Transverse colon (tissue), 4 donors: ENCODE measurements at places on chromosomes 4 and X. TPM values are rescaled to one million over a fixed set of nuclear protein-coding genes. Genes with fewer than 3 reads are reported as not detected.
A peak's percentile ranks its signal among the peaks of the same experiment; 100 is the strongest.

DNA sequence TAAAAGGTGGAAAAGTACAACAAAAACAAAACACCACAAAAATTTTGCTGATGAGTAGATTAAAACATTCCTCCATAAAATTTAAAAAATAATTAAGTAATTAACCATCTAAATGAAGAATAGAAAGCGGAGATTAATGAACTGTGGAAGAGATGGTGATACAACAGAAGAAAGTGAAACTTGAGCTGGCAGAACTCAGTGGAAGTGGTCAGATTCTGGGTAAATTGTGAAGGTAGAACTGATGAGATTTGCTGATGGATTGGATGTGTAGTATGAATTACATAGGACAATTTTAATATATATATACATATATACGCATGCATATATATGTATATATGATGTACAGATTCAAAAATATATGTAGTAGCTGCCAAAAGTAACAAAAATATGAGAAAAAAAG is 73.9 kb downstream of the AMOT start:
- no peak for DNase-seq
- no peaks in the 10 kb centered on the region for H3K4me1 ChIP-seq
- no peak overlapping the region for H3K4me3 ChIP-seq
- H3K27ac ChIP-seq: no peak overlapping the region
- no peaks in the 10 kb centered on the region for H3K27me3 ChIP-seq

DNA sequence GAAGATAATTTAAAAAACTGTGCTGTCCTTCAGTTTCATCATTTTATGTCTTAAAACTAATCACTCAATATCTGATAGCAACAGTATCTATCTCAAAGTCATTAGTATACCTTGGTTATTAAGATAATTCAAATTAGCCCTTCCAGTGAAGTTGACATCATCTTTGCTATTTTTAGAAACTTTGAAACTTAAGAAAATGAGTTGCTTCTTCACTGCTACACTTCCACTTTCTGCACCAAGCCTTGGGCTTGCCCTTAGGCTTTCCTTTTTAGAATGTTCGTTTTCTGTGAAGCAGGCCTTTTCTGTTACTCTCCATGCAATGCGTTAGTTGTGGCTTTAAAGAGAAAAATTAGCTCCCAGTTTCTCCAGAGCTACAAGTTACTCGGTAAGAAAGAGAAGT is 4.4 kb upstream of the VAMP7 start:
- H3K36me3 ChIP-seq: no peaks in the 10 kb centered on the region
- no peak for DNase-seq
- H3K27me3 ChIP-seq: peaks cover 16% of the 10 kb centered on the region
- H3K4me1 ChIP-seq: no peaks in the 10 kb centered on the region

DNA sequence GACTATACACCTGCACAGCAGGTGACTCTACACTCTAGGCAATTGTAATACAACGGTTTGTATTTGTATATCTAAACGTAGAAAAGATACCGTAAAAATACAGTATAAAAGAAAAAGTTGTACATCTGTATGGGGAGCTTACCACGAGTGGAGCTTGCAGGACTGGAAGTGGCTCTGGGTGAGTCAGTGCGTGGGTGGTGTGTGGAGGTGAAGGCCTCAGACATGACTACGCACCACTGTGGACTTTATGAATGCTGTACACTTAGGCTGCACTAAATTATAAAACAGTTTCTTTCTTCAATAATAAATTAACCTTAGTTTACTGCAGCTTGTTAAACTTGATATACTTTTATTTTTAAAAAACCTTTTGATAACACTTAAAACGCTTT is 85.0 kb upstream of the FAT1 start:
- no peak for DNase-seq
- no peaks in the 10 kb centered on the region for H3K36me3 ChIP-seq
- H3K27ac ChIP-seq: no peak overlapping the region
- H3K4me3 ChIP-seq: no peak overlapping the region

GRCh38 chr4:121686255-121686654 is 10.5 kb downstream of the ANXA5 start:
- H3K27ac ChIP-seq: no peak overlapping the region
- no peaks in the 10 kb centered on the region for H3K27me3 ChIP-seq
- H3K36me3 ChIP-seq: peaks cover 31% of the 10 kb centered on the region

DNA sequence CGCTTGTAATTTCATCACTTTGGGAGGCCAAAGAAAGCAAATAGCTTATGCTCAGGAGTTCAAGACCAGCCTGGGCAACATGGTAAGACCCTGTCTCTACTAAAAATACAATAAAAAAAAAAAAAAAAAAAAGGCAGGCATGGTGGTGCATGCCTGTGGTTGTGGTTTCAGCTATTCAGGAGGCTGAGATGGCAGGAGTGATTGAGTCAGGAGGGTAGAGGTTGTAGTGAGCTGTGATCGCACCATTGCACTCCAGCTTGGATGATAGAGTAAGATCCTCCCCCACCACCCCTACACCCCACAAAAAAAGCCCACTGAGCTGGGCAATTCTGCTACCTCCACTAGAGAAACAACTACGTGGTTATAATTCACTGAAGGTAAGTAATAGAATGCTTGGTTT is 118.8 kb upstream of the PCDH18 start:
- no peaks in the 10 kb centered on the region for H3K27me3 ChIP-seq
- no peak overlapping the region for H3K4me3 ChIP-seq
- DNase-seq: no peak
- no peak overlapping the region for H3K27ac ChIP-seq

GRCh38 chr4:110854021-110854678 is 231.3 kb upstream of the PITX2 start:
- H3K27me3 ChIP-seq: no peaks in the 10 kb centered on the region
- H3K4me3 ChIP-seq: no peak overlapping the region
- peak; percentile 56 for DNase-seq
- no peaks in the 10 kb centered on the region for H3K36me3 ChIP-seq
- peaks cover 35% of the 10 kb centered on the region for H3K4me1 ChIP-seq

DNA sequence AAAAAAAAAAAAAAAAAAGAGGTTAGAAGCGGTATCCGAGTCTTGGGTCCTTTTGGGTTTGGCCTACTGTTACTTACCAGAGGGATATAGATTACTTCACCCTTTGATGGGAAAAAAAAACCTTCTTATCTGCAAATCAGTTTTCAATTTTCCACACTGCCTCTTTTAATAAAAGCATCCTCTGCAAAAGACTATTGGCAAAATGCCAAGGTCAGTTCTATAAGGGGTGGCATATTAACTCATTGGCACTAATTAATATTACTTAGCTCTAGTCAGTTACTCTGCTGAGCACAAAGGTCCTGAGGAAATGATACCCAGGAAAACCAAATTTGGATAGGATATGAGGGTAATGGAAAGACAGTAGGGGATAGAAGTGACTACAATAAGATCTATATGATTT is 44.3 kb upstream of the MTMR8 start:
- no peaks in the 10 kb centered on the region for H3K4me1 ChIP-seq
- DNase-seq: no peak
- H3K36me3 ChIP-seq: no peaks in the 10 kb centered on the region
- H3K27ac ChIP-seq: no peak overlapping the region
- H3K27me3 ChIP-seq: no peaks in the 10 kb centered on the region

DNA sequence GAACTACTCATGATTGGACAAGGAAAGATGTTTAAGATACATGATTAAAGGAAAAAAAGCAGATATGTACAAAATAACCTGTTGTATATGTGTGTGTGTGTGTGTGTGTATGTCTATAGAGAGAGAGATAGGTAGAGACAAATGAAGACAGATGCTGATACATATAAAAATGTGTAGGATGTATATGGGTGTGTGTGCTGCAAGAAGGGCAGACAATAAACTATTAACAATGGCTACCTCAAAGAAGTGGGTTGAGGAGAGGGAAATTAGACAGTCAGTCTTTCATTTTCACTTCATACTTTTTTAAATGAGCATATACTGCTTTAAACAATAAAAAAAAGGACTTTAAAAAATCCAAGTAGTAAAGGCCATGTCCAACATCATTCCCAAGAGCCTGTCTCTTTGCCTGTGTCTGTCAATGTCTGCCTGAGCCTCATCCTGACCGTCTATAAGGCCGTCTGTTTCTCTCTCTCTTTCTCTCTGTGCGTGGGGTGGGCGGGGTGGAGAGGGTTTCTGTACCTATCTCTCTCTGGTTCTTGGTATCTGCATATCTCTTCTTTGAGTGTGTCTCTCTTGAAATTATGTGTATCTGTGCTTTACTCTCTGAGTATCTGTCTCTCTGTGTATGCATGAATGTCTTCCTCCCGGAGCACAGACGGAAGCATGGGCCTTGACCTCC is 62.8 kb downstream of the LRBA start:
- no peaks in the 10 kb centered on the region for H3K4me1 ChIP-seq
- no peak for DNase-seq
- no peaks in the 10 kb centered on the region for H3K36me3 ChIP-seq
- H3K27ac ChIP-seq: no peak overlapping the region
- H3K27me3 ChIP-seq: no peaks in the 10 kb centered on the region

- no peak overlapping the region for H3K4me3 ChIP-seq
- H3K4me1 ChIP-seq: no peaks in the 10 kb centered on the region
- no peaks in the 10 kb centered on the region for H3K36me3 ChIP-seq
- no peaks in the 10 kb centered on the region for H3K27me3 ChIP-seq
- DNase-seq: no peak
Observed at GRCh38 chr4:165426331-165426730, 47.5 kb downstream of the CPE start.

- peak within 1 kb of the TSS; percentile 36 for H3K27ac ChIP-seq
- H3K36me3 ChIP-seq: no peaks in the 10 kb centered on the region
- peak within 1 kb of the TSS; percentile 48 for H3K4me3 ChIP-seq
- peak; percentile 41 for DNase-seq
Observed at GRCh38 chrX:18354369-18355223, at the start of gene SCML2. Gene SCML2, minus strand, starts transcription at chrX:18354688. Its CDS starts 20,617 bp downstream, at chrX:18334071.

GRCh38 chrX:107360788-107361360 is 88.6 kb upstream of the FRMPD3 start:
- no peak overlapping the region for H3K4me3 ChIP-seq
- H3K36me3 ChIP-seq: no peaks in the 10 kb centered on the region
- H3K27ac ChIP-seq: no peak overlapping the region
- H3K27me3 ChIP-seq: no peaks in the 10 kb centered on the region
- H3K4me1 ChIP-seq: no peaks in the 10 kb centered on the region

- DNase-seq: no peak
- H3K4me1 ChIP-seq: no peaks in the 10 kb centered on the region
- H3K4me3 ChIP-seq: no peak overlapping the region
Observed at GRCh38 chr4:158234671-158235070, 24.4 kb downstream of the TMEM144 start.

- H3K27me3 ChIP-seq: no peaks in the 10 kb centered on the region
- no peak for DNase-seq
- no peak overlapping the region for H3K4me3 ChIP-seq
- no peaks in the 10 kb centered on the region for H3K4me1 ChIP-seq
- H3K36me3 ChIP-seq: no peaks in the 10 kb centered on the region
- H3K27ac ChIP-seq: no peak overlapping the region
Observed at GRCh38 chr4:24224446-24224845, 334.6 kb upstream of the PPARGC1A start.

DNA sequence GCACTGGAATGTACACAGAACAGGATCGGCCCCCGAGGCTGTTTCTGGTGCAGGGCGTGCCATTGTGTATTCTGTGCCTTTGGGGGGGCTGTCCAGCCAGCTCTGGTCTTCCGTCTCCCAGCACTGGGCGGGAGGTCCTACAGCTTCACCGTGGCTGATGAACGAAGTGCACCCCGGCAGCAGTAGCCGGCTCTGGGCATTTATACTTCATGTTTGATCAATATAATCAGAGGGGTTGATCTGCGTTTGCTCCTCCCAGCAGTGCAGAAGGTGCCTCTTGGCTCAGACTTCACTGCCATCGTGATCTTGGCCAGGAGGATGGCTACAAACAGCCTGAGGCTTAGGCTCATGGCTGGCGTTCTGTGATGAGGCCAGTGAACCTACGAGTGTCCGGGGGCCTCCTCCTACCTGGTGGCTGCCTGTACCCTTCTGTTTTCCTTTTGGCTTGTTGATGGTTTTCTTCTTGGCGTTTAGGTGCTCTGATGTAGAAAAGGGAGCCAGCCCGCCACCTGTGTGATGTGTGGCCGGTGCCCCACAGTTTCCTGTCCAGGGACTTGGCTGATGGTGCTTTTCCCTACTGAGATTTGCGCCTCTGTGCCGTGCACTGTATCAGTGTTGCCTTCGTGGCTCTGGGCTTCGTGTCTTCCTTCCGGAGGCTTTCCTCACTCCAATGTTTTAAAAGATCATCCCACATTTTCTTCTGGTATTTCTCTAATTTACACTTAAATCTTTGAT is 31.2 kb upstream of the HGFAC start:
- DNase-seq: no peak
- H3K4me3 ChIP-seq: no peak overlapping the region
- no peaks in the 10 kb centered on the region for H3K27me3 ChIP-seq

- no peaks in the 10 kb centered on the region for H3K4me1 ChIP-seq
- H3K27me3 ChIP-seq: no peaks in the 10 kb centered on the region
- H3K4me3 ChIP-seq: peak overlapping the region; percentile 79
- DNase-seq: peak; percentile 19
- peak overlapping the region; percentile 84 for H3K27ac ChIP-seq
Observed at GRCh38 chr4:102761296-102761701, 531 bp upstream of the MANBA start.

GRCh38 chrX:55011294-55011693 is 11.1 kb downstream of the APEX2 start:
- DNase-seq: no peak
- no peaks in the 10 kb centered on the region for H3K36me3 ChIP-seq
- H3K4me3 ChIP-seq: no peak overlapping the region
- peaks cover 11% of the 10 kb centered on the region for H3K4me1 ChIP-seq

DNA sequence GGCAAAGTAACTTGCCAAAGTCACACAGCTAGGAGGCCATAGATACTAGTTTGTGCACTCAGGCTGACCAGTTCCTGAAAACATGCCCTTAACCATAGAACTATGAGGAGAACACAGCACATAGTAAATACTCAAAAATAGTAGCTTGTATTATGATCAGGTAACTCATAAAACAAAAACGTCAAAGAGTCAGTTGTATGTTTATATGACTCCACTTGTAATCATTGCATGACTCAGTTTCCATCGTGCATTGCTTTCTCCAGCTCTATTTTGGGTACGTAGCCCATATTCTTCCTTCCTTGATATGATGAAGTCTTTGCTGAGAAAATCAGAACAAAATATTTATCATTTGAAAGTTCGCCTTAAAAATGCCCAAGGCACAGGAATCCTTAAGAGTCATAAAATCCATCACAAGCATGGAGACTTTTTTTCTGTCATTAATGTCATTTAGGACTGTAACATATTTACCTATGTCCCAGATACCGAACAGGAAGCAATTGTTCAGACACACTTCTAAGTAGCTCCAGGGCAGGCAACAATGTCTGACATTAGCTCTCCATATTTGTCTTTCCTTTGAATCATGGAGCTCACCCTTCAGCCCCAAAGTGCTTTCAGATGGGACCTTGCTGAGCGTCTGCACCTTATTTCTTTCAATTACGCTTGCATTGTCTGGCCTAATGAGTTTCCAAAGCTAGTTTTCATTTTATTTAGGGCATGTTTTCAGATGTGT is 11.2 kb upstream of the MID1 start:
- no peaks in the 10 kb centered on the region for H3K36me3 ChIP-seq
- H3K4me3 ChIP-seq: no peak overlapping the region
- no peaks in the 10 kb centered on the region for H3K4me1 ChIP-seq
- no peaks in the 10 kb centered on the region for H3K27me3 ChIP-seq

GRCh38 chr4:30495651-30496310 is 224.4 kb upstream of the PCDH7 start:
- no peaks in the 10 kb centered on the region for H3K36me3 ChIP-seq
- no peak overlapping the region for H3K27ac ChIP-seq
- no peak overlapping the region for H3K4me3 ChIP-seq

Gene POF1B
- 40.8 TPM for total RNA-seq

Gene PCDH18
- 10.6 TPM for total RNA-seq

Gene ARHGAP4
- total RNA-seq: 44.9 TPM

Gene KLB
- total RNA-seq: not detected

Gene SMIM10L2A
- not detected for total RNA-seq

Gene ATP1B4
- not detected for total RNA-seq

Gene SHISA3
- 1.7 TPM for total RNA-seq

Gene FREM3
- not detected for total RNA-seq

Gene CCSER1
- total RNA-seq: 31.8 TPM

Gene FAM9C
- not detected for total RNA-seq

Gene CSAG2
- not detected for total RNA-seq

Gene UGT2B17
- total RNA-seq: 171 TPM

Gene FAM50A
- total RNA-seq: 54.7 TPM

Gene LRAT
- 0.80 TPM for total RNA-seq

Gene AKAP14
- not detected for total RNA-seq
